Skeletal muscle cell (primary cell): ENCODE measurements at places on chromosomes 6 and 20.

DNA sequence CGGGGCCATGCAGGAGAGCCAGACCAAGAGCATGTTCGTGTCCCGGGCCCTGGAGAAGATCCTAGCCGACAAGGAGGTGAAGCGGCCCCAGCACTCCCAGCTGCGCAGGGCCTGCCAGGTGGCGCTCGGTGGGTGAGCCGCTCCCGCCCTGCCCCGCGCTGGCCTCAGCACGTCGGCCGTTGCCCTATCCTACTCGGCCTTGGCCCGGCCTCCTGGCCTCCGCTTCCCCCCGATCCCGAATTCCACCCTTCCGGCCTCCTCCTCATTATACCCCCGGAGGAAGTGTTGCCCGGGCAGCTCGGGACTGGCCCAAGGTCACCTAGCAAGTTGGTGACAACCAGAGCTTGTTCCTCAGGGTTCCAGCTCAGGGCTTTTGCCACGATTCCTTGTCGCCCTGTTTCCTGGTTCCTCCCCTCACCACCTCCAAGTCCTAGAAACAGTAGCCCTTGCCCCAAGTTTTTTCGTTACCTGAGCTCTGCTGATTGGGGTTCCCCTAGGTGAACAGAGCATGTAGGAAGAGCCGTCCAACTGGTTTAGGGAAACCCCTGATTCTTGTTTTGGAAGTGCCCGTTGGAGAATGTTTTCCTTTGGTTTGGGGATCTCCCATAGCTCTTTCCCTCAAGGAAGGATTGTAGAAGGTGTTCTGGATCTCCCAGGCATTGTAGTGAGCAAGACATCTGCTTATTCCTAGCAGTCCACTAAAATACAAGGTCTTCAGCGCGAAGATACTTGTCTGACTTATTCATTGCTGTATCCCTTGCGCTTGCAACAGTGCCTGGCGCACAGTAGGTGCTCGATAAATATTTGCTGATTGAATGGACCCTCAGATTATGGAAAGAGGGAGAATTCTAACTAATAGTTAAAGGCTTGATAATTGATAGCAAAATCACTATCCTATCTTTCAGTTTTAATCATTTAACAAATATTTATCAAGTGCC lies 641 bp downstream of the ARFGEF2 start:
- DNase-seq, result no peak

DNA sequence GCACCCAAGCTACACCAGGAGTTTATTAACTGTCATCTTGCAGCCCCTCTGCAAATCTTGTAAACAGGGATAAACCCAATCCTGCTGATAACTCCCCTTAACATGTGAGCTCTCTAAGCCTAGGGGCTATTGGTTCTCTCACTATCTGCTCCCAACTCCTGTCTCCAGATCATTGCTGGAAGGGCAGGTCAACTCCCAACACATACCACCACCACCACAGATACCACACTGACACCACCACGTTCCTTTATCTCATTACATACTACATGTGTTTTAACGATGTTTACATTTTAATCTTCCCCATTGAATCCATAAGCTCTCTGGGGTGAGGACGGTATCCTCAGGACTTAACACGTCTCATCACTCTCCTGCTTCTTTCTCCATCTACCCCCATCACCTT lies 51.8 kb downstream of the SIM1 start:
- no peak for DNase-seq

DNA sequence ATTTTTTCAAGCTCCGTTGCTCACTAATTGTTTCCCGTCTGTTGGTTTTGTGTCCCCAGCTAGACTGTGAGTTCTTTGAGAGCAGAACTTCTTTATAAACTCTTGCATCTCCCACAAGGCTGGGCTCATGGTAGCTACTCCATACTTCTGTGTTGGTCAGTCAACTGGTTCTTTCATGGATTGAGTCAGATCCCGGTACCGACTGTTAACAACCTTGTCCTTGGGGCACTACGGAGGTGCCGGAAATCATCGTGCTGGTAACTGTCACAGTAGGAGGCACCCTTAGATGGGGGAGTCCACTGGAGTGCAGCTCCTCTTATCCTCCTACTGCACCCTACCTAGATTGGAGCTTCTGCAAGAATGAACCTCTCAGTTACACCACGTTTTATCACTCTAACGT lies 8.6 kb upstream of the STX16 start:
- DNase-seq, result no peak

- no peak for DNase-seq
Measured at GRCh38 chr6:37840143-37840939, 20.8 kb downstream of the ZFAND3 start.

- no peak for DNase-seq
Measured at GRCh38 chr6:70221025-70221714, 81.7 kb downstream of the COL9A1 start.

DNA sequence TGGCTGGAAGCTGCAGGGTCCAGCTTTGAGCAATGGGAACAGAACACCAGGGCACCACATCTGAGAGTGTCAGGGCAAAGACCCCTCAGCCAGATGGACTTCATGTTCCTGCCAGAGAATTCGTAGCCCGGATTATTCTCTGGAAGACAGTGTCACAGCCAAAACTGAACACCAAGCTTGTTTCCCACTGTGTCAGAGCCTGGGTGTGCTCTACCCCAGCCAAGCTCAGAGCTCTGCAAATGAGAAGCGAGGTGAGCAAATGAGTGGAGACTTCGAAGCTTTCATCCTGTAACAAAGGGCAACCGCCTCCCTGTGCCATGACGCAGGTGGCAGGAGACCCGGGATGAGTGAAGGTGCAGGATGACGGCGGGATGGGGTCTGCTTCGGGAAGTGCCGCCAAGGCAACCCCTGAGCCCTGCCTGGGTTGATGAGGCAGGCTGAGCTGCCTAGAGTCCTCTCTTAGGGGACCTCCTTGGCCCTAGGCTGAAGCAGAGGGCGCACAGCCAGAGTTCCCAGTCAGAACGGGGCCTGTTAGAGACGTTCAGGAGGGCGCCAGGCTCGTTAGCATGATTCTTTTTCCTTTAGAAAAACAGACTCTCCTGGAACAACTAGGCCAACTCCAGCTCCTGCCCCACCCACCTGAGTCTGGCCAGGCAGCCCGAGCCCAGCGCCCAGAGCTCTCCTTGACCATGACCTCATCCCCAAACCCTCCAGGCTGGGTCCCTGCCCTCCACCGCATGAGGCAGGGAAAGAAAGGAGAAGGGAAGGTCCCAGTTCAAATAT lies 187.7 kb downstream of the SOD2 start:
- DNase-seq, result no peak

DNA sequence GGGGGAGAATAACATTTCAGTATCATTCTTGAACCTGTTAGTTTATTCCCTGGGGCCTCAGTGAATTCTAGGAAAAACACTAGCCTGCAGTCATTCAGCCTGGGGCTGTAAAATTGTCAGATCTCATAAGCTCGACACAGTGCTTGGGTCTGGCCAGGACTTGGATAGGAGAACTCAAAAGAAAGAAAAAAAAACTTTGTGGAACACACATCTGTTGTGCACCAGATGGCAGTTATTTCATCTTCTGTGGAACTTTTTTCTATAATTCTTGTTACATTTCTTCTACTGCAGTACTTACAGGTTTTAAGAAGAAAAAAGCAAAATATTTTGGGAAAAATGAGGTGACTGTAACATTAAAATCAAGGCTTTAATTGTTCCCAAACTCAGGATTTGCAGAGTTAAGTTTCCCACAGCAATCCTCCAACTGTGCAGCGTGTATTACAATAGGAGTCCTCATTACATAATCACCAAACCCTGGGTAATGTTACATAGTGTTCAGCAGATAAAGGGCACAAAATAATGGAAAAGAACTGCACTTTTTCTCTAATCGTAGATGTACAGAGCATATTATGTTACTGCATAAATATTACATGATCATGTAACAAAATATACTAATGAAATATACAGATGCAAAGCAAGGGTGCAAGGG lies 531.1 kb upstream of the CITED2 start:
- DNase-seq, result no peak

DNA sequence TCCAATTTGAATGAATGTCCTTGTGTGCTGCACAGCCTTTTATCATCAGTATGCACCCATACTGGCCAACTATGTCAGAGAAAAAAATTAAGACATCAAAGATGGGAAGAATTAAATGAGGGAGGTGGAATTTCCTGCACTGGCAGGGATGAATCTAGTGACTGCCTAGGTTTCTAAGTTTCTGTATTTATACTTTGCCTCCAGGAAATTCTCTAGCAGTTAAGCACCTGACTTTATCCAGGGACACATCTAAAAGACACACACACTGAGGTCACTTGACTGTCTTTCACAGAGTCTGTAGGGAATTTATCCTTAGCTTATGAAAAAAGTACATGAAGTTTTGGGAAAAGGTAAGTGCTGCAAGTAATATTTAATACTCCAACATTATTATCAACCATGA lies 636.5 kb upstream of the PTCHD4 start:
- DNase-seq, result no peak

DNA sequence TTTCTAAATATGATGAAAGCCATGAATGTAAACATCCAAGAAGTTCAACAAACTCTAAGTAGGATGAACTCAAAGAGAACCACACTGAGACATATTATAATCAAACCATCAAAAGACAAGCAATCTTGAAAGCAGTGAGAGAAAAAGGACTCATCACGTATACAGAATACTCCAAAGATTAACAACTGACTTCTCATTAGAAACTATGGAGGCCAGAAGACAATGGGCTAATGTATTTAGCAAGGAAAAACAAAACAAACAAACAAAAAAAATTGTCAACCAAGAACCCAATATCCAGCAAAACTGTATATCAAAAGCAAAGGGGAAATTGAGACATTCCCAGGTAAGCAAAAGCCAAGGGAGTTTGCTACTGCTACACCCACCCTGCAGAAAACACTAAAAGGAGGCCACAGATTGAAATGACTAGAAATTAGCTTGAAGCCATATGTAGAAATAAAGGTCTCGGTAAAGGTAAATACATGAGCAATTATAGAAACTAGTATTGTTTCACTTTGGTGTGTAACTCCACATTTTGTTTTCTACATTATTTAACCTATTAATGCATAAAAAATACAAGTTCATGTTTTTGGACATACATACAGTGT lies 301.1 kb upstream of the QKI start:
- DNase-seq, result no peak

- DNase-seq, result no peak
Measured at GRCh38 chr6:63478734-63479133, 93.5 kb upstream of the LOC128125822 start.

GRCh38 chr20:10387686-10388085 lies 46.3 kb downstream of the MKKS start:
- no peak for DNase-seq

DNA sequence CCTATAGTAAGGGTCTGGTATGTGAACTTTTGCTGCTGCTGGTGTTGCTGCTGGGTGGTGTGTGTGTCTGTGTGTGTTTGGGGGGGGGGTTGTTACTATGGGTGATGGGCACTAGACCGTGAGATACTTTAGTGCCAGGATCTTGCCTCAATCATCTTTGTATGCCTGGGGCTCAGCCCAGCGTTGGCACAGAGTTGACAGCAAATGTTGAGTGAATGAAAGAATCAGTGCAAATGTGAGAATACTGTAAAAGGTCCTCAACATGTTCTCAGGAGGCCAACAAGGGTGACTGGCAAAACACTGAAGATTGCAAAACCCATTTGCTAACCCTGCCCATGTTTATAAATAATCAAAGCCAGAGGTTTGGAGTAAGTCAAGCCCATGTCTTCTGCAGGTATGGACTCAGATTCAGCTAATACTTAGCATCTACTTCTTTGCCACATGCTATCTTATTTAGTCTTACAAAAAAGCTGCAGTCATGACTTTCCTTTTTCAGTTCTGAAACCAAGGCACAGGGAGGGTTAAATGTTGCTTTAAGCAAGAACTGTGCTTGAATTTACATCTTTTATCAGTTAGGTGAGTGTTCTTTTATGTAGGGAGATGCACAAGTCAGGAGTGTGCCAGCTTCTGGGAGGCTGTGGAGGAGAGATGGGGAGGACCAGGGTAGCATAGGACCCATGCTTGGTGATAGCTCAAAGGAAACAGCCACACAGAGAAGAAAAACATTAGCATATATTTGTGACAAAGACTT lies 125.3 kb upstream of the SPACA1 start:
- no peak for DNase-seq

GRCh38 chr6:96227135-96227534 lies 211.4 kb downstream of the FUT9 start:
- DNase-seq, result no peak

GRCh38 chr6:146315381-146316174 lies 228.1 kb upstream of the RAB32 start:
- no peak for DNase-seq

DNA sequence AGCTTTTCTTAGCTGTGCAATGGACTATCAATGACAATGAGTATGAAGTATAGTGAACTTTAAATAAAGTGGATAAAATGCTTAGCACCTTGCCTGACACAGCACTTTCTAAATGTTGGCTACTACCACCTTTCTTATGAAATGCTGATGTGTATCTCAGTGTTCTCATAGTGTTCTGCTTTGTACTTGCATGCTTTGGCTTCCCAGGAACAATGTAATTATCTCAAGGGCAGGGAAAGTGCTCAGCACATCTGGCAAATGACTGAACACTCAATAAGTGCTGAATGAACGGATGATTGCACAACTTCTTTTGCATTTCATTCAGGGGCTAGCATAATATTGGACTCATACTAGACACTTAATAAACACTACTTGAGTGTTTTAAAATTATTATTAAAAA lies 28.2 kb upstream of the NOX3 start:
- DNase-seq, result peak; percentile 86

- DNase-seq, result no peak
Measured at GRCh38 chr6:16762268-16762549, 949 bp upstream of the ATXN1 start.

DNA sequence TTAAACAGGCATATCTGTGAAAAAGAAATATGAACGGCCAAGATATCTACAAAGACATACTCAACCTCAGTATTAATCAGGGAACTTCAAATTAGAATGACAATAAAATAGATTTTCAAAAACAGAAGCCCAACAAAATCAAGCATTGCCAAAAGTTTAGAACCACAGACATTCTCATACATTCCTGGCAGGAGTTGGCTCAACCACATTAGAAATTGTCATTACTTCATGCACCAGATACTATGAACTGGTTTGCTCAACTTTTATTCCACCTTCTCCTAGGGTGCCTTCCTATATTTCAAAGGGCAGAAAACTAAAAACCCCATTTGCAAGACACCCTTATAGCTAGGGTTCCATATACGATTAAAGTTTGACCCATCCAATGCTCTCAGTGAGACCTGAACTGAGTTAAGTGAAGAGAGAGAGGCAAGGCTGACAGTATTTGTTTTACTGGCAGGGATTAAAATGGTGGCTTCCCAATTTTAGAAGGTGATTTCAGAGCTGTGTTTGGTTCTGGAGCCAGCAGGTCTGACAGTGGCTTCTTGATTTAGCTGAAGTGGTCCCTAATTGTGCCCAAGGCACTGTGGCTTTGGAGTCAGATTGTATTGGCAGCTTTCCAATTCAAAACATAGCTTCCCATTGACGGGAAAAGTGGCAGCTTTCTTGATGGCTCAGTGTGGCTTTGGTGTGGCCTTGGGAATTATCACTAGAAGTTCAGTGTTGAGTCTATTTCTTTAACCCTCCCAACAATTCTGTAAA lies 77.1 kb upstream of the CDYL start:
- DNase-seq, result no peak

GRCh38 chr20:53303413-53303760 lies 290.3 kb downstream of the ZNF217 start:
- DNase-seq, result no peak
